ENCODE measurements at places on chromosomes 13 and 19.

- H3K27me3 ChIP-seq, result no peaks in the 10 kb centered on the region
- no peak overlapping the region for H3K27ac ChIP-seq
- no peaks in the 10 kb centered on the region for H3K36me3 ChIP-seq
- H3K4me1 ChIP-seq, result peaks cover 12% of the 10 kb centered on the region
Measured at GRCh38 chr19:43589678-43590077, 6.3 kb downstream of the IRGQ start.

DNA sequence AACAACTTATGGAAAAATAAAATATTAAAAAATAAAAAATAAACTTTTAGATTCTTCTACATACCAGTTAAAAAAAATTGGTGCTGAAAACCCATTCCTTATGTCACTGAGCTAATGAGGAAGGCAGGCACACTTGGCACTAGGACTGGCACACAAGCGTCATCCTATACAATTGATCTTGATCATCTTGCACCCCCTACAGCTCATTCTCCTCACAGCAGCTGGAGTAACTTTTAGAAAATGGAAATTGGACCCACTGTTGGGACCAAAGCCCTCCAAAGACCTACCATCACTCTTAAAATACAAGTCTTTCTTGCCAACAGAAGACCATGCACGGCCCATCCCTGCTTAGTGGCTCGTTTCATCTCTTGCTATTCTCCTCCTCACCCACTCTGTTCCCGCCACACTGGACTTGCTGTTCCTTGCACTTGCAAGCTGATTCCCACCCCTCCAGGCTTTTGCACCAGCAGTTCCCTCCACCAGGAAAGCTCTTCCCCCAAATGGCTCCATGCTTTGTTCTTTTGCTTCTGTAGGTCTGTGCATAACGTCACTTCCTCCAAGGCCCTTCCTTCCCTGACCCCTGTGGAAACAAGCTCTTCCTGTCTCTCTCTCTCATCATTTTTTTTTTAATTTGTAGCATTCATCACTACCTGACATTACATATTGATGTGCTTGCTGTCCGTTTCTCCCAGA is 11.6 kb downstream of the CTU1 start:
- peaks cover 18% of the 10 kb centered on the region for H3K4me1 ChIP-seq
- no peaks in the 10 kb centered on the region for H3K36me3 ChIP-seq
- H3K4me3 ChIP-seq, result no peak overlapping the region
- no peak for DNase-seq
- no peak overlapping the region for H3K27ac ChIP-seq

- no peaks in the 10 kb centered on the region for H3K36me3 ChIP-seq
- H3K4me1 ChIP-seq, result no peaks in the 10 kb centered on the region
- DNase-seq, result no peak
- H3K27ac ChIP-seq, result no peak overlapping the region
- no peak overlapping the region for H3K4me3 ChIP-seq
- H3K27me3 ChIP-seq, result no peaks in the 10 kb centered on the region
Measured at GRCh38 chr13:90591260-90591926, 756.1 kb upstream of the MIR17HG start.

DNA sequence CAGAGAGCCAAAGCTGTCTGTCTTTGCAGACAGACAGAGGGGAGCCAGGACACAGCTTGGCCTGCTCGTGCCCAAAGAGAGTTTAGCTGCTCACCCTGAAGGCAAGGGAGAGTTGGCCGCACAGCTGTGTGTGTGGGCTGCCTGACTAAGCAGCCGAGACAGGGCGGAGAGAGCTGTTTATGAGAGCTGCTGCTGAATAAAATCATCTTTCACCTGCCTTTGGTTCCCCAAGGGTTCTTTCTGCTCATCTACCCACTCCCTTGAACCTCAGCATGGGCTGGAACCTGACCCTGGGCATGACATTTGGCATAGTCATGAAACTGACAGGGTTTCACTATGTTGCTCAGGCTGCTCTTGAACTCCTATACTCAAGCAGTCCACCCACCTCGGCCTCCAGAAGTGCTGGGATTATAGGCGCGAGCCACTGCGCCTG is 98.2 kb downstream of the RBM26 start:
- H3K4me3 ChIP-seq, result no peak overlapping the region
- DNase-seq, result no peak
- no peaks in the 10 kb centered on the region for H3K27me3 ChIP-seq
- H3K4me1 ChIP-seq, result peaks cover 7% of the 10 kb centered on the region
- no peak overlapping the region for H3K27ac ChIP-seq
- H3K36me3 ChIP-seq, result no peaks in the 10 kb centered on the region

GRCh38 chr13:42715909-42716308 is 65.5 kb upstream of the FAM216B start:
- H3K27me3 ChIP-seq, result no peaks in the 10 kb centered on the region
- no peak overlapping the region for H3K4me3 ChIP-seq
- no peak overlapping the region for H3K27ac ChIP-seq
- no peak for DNase-seq
- no peaks in the 10 kb centered on the region for H3K36me3 ChIP-seq

DNA sequence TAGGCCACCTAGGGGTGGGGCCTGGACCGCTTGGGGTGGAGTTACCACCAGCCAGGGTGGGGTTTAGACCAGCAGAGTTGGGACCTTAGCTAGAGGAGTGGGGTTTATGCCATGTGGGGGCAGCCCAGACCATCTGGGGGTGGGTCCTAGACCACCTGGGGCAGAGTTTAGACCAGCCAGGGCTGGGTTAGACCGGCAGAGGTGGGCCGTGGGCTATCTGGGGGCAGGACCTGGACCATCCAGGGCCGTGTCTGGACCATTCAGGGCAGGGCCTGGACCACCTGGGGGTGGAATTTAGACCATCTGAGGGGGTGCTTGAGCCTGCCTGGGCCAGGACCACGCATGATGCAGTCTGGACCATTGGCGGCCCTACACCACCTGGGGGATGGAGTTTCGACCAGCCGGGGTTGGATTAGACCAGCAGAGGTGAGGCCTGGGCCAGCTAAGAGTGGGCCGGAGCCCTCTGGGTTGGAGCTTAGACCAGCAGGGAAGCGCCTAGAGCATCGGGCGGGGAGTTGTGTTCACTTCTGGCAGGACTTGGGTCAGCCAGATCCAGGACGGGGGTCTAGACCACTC is 10.0 kb upstream of the CACNG6 start:
- no peak overlapping the region for H3K4me3 ChIP-seq
- peaks cover 23% of the 10 kb centered on the region for H3K4me1 ChIP-seq
- no peaks in the 10 kb centered on the region for H3K27me3 ChIP-seq
- H3K36me3 ChIP-seq, result no peaks in the 10 kb centered on the region
- DNase-seq, result no peak

DNA sequence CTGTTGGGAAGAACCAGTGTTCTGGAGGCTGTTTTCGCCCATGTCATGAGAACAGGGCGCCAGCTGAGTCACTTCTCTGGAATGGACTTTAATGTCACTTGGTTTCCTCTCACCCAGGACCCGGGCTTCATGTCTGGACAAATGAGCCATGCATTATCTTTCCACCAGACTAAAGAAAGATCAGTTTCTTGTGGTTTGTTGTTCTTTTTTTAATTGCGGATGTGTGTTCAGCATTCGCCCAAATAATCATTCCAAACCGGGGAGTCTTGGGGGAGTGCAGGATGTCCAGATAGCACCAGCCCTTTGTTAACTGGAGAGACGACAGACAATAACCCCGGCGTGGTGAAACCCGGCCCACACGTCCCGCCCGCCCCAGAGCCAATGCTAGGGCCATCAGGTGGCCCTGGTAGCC is 102.5 kb downstream of the COL4A2 start:
- H3K4me1 ChIP-seq, result peaks cover 20% of the 10 kb centered on the region
- H3K36me3 ChIP-seq, result no peaks in the 10 kb centered on the region
- no peak overlapping the region for H3K4me3 ChIP-seq

DNA sequence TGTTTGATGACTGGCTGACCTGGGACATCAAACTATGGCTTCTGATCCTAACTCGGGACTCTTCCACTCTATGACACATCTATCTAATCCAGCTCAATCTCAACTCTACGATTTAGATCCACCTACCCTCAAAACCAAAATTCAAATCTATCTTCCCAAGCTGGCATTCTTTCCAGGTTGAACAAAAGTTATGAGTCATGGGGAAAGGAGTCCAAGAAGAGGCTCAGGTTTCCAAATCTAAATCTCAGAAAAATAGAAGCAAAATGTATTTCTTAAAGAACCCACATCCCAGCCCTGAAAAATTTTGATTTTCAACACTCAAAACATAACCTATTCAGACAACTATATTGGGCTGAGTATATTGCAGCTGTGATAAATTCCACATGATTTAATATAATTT is 143.9 kb upstream of the IPO5 start:
- no peak for DNase-seq
- H3K27ac ChIP-seq, result no peak overlapping the region
- no peaks in the 10 kb centered on the region for H3K36me3 ChIP-seq
- no peak overlapping the region for H3K4me3 ChIP-seq

- peak within 1 kb of the TSS; percentile 86 for H3K4me3 ChIP-seq
- H3K27me3 ChIP-seq, result no peaks in the 10 kb centered on the region
- peak within 1 kb of the TSS; percentile 93 for H3K27ac ChIP-seq
Measured at GRCh38 chr19:4831304-4831978, at the start of gene TICAM1. Gene TICAM1 (minus strand): TSS chr19:4831712. CDS start chr19:4818377, 13,335 bp downstream.

- no peak overlapping the region for H3K4me3 ChIP-seq
- H3K36me3 ChIP-seq, result no peaks in the 10 kb centered on the region
- H3K4me1 ChIP-seq, result no peaks in the 10 kb centered on the region
- no peaks in the 10 kb centered on the region for H3K27me3 ChIP-seq
- H3K27ac ChIP-seq, result no peak overlapping the region
Measured at GRCh38 chr13:20553311-20553710, 13.6 kb upstream of the IFT88 start.

GRCh38 chr13:45198041-45198440 is 2.8 kb downstream of the KCTD4 start:
- DNase-seq, result no peak
- no peak overlapping the region for H3K4me3 ChIP-seq
- no peak overlapping the region for H3K27ac ChIP-seq
- peaks cover 6% of the 10 kb centered on the region for H3K4me1 ChIP-seq
- no peaks in the 10 kb centered on the region for H3K27me3 ChIP-seq
- H3K36me3 ChIP-seq, result no peaks in the 10 kb centered on the region

- H3K36me3 ChIP-seq, result no peaks in the 10 kb centered on the region
- H3K4me3 ChIP-seq, result no peak overlapping the region
Measured at GRCh38 chr19:34041925-34042521, 130.3 kb upstream of the LSM14A start.
